Right lobe of liver (tissue), 6 donors: ENCODE measurements at places on chromosomes 1 and 21. TPM values are rescaled to one million over a fixed set of nuclear protein-coding genes. Genes with fewer than 3 reads are reported as not detected.

GRCh38 chr1:6177681-6178380, 2.3 kb downstream of the CHD5 start:
- H3K4me3 ChIP-seq, result no peak overlapping the region
- H3K27me3 ChIP-seq, result no peaks in the 10 kb centered on the region
- H3K36me3 ChIP-seq, result no peaks in the 10 kb centered on the region

DNA sequence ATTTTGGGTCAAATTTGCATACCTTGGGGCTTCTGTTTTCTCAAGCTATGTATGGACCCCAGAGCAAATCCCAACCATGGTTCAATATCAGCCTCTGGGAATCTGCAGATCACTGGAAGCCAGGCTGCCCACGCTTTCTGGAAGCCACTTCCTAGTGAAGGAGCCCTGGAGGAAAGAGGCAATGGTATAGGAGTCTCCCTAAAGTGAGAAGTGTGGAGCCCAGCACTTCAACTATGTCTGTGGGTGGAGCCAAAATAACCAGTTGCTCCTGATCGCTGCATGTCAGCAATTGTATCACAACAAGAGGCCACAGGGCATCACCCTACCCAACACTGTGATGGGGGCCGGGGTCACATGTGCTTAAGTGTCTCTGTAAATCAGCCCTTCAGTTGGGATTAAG, 26.9 kb downstream of the ETS2 start:
- no peaks in the 10 kb centered on the region for H3K27me3 ChIP-seq
- no peak overlapping the region for H3K4me3 ChIP-seq
- no peaks in the 10 kb centered on the region for H3K36me3 ChIP-seq

- H3K4me1 ChIP-seq, result no peaks in the 10 kb centered on the region
- no peak overlapping the region for H3K27ac ChIP-seq
- H3K27me3 ChIP-seq, result no peaks in the 10 kb centered on the region
- H3K4me3 ChIP-seq, result no peak overlapping the region
- DNase-seq, result no peak
- H3K36me3 ChIP-seq, result no peaks in the 10 kb centered on the region
Measured at GRCh38 chr1:102687383-102687782, 420.9 kb downstream of the COL11A1 start.

- no peaks in the 10 kb centered on the region for H3K4me1 ChIP-seq
- no peaks in the 10 kb centered on the region for H3K27me3 ChIP-seq
- no peak overlapping the region for H3K27ac ChIP-seq
- no peak overlapping the region for H3K4me3 ChIP-seq
Measured at GRCh38 chr1:214638997-214639396, 36.0 kb downstream of the CENPF start.

DNA sequence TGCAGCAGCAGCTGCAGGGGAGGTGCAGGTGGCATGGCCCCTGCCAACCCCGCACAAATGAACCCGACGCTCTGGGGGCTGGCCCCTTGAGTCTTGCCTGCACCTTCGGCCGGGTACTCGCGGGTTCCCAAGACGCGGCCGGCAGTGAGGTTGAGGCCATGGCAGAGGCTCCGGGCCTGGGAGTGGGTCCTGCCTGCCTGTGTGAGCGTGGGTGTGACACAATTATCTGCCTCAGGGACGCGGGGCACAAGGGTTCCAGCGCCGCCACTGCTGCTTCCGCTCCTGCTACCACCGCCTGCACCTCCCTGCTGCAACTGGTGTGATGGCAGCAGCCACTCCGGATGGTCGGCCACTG, 20.9 kb upstream of the TGFB2 start:
- H3K27ac ChIP-seq, result no peak overlapping the region
- H3K36me3 ChIP-seq, result no peaks in the 10 kb centered on the region
- H3K4me1 ChIP-seq, result no peaks in the 10 kb centered on the region
- H3K4me3 ChIP-seq, result no peak overlapping the region
- no peak for DNase-seq

CHIT1 gene
- total RNA-seq, result 0.46 TPM

GRCh38 chr1:68904477-68904876, 407.6 kb upstream of the DEPDC1 start:
- H3K4me3 ChIP-seq, result no peak overlapping the region
- no peak for DNase-seq
- no peak overlapping the region for H3K27ac ChIP-seq
- H3K36me3 ChIP-seq, result no peaks in the 10 kb centered on the region
- no peaks in the 10 kb centered on the region for H3K27me3 ChIP-seq

SLAMF1 gene
- 0.20 TPM for total RNA-seq

DNA sequence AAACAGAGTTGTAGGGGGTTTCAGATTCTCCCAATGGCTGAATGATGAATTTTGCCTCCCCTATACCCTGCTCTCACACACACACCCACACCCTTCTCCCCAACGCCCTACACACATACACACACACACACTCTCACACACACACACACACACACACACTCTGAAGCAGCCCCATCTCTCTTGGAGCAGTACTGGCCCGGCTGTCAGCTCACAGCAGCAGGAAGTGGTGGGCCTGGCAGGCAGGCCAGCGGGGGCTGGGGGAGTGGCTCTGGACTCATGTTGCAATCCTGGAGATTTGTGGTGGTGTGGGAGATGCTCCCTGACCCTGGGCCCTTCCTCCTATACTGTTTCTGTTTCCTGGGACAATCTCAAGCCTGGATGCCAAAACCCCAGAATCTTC, 2.2 kb downstream of the IKBKE start:
- no peaks in the 10 kb centered on the region for H3K4me1 ChIP-seq
- H3K27ac ChIP-seq, result no peak overlapping the region
- no peaks in the 10 kb centered on the region for H3K27me3 ChIP-seq
- no peak for DNase-seq
- no peaks in the 10 kb centered on the region for H3K36me3 ChIP-seq
- H3K4me3 ChIP-seq, result no peak overlapping the region

AMY1C gene
- total RNA-seq, result not detected

SLAMF6 gene
- 0.68 TPM for total RNA-seq

CHI3L1 gene
- total RNA-seq, result 2.8 TPM

DNA sequence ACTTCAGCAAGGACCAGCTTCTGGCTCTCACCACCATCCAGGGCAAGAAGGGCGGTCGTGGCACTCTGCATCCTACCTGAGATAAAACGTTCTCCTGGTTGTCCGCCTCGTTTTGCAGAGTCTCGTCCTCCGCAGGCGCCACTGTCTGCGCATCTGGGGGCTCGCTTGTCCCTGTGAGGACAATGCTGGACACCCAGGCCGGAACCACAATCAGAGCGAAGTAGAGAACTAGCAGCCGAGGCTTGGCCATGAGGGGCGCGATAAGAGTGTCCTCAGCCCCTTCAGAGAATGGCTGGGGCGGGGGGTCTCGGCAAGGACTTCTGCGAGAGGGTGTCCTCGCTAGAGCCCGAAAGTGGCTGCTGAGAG, 505 bp downstream of the OLFML2B start:
- DNase-seq, result no peak
- no peaks in the 10 kb centered on the region for H3K36me3 ChIP-seq
- H3K4me1 ChIP-seq, result no peaks in the 10 kb centered on the region
- H3K27me3 ChIP-seq, result no peaks in the 10 kb centered on the region
- H3K27ac ChIP-seq, result no peak overlapping the region
- H3K4me3 ChIP-seq, result peak overlapping the region; percentile 41

- H3K36me3 ChIP-seq, result no peaks in the 10 kb centered on the region
- peaks cover 6% of the 10 kb centered on the region for H3K27me3 ChIP-seq
- H3K27ac ChIP-seq, result no peak overlapping the region
- no peaks in the 10 kb centered on the region for H3K4me1 ChIP-seq
Measured at GRCh38 chr1:229409616-229410369, 24.1 kb downstream of the ACTA1 start.
